ENCODE measurements at places on chromosomes 2 and 18. TPM values are rescaled to one million over a fixed set of nuclear protein-coding genes. Genes with fewer than 3 reads are reported as not detected.

CCDC74B gene
- 1.2 TPM for total RNA-seq

WDR43 gene
- total RNA-seq, result 54.3 TPM

RSAD2 gene
- 105 TPM for total RNA-seq

CTDP1 gene
- total RNA-seq, result 42.5 TPM
